ENCODE measurements at places on chromosomes 1 and 21. TPM values are rescaled to one million over a fixed set of nuclear protein-coding genes. Genes with fewer than 3 reads are reported as not detected.

The ZSWIM5 gene
- total RNA-seq: not detected

The TIAM1 gene
- total RNA-seq: 7.8 TPM

The IQGAP3 gene
- 64.1 TPM for total RNA-seq

The DNAJC28 gene
- 1.6 TPM for total RNA-seq

The MFAP2 gene
- total RNA-seq: 16.7 TPM

The COP1 gene
- total RNA-seq: 45.5 TPM

The C4BPA gene
- not detected for total RNA-seq

The RASAL2 gene
- total RNA-seq: 25.4 TPM

The IL20 gene
- 0.25 TPM for total RNA-seq

- DNase-seq: no peak
Observed at GRCh38 chr1:191346381-191346780, 811.9 kb upstream of the RGS18 start.

DNA sequence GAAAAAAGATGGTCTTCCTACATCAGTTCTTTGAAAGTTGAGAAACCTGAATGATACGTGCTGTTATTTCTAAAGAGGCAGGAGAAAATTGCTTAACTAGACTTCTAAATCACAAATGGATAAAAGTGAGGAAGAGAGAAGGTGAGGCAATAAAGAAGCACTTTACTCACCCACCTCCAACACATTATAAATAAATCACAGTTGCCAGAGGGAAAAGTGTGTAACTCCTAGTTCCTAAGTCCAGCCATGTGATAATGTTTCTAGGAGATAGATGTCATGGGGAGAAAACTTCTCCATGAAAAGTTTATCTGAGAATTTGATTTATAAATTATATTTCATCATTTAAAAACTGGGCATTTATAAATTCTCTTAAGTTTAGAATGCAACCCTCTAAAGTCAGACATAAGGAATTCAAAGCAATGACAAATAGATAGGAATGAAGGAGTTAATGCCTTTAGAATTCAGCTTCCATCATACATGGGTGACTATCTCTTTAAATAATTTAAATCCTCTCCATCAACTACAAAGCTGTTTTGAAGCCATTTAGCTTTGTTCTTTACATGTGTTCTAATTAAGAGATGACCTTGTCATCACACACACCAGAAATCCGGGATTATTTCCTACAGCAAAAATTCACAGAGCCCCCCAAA is 60.0 kb downstream of the NRIP1 start:
- DNase-seq: no peak

DNA sequence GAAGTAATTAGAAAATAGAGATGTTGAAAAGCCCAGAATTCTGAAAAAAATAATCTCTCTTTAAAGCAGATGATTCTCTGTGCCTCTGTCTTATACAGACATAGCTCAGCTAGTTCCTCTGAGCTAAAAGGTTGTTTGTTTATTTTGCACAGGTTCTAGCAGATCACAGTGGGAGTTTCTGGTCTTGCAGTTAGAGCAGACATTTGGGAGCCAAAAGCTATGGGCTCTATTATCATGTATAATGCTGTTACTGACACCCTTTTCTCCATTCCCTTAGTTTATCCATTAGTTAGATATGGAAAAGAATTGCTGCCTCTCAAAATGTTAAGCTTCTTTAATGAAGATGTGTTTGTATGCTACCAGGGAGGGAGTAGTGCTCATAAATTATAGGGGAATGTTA is 20.5 kb upstream of the CD55 start:
- DNase-seq: no peak

- no peak for DNase-seq
Observed at GRCh38 chr21:41207401-41208375, 39.7 kb downstream of the BACE2 start.

- DNase-seq: no peak
Observed at GRCh38 chr21:41683815-41684214, 83.0 kb downstream of the RIPK4 start.

DNA sequence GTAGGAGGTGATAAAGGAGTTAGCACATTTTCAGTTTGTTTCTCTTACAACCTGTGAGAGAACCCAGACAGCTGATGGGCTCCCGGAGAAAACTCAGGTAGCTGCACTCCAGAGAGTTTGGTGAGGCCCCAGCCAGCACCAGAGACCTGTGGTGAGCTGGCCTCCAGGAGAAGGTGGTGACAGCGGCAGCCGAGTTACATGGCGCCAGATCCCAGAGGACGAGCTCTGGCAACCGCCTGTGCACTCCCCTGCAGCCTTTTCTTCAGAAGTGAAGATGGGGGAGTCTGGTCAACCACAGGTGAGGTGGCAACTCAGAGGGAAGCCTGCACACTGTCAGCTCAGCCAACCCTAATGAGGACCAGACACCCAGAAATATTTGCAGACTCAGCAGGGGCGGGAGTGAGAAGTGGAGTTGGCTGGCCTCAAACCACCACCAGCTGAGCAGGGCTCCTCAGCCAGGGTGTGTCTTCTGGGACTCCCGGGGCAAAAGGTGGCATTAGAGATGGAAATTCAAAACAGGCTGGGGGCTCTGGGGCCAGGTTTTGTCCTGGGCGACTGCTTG is 209.7 kb downstream of the SETD4 start:
- DNase-seq: no peak

GRCh38 chr21:29299916-29300806 is 1.4 kb downstream of the BACH1 start:
- DNase-seq: peak; percentile 82

DNA sequence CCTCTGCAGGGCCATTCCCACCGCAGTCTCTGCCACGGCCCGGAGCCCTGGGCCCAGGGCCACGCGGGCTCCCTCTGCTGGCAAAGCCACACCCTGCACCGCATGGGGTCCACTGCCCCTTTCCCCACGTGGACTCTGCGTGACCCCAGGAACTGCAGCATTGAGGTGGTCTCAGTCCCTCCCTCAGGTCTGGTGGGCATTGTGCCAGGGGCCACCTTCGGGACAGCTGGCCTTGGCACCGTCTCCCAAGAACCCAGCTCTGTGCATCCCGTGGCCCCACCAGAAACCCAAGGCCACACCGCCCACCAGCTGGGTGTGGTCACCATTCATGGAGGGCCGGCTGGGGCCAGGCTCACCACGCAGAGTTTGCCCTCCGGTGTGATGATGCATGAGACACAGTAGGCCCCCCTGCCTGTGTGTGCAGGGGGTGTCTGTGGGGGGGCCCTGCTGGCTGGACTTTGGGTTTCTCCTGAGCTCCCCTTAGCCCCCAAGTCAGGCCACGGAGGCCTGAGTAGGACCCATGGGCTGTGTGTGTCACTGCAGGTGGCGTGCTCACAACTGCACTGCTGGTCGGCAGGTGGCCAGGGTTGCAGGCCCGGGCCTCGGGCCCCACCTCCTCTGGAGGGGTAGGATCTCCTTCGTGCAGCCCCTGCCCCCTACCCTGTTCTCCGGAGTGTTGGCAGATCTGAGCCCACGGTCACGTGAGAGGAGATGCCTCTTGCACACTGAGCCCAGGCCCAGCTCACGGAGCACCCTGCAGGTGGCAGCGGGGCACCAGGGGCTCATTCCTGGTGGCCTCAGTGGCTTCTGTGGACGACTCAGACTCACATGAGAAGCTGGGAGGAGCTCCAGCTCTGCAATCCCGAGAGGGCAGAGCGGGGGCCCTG is 5.8 kb downstream of the VWA1 start:
- peak; percentile 60 for DNase-seq

- no peak for DNase-seq
Observed at GRCh38 chr1:65830306-65830705, 37.6 kb downstream of the PDE4B start.

DNA sequence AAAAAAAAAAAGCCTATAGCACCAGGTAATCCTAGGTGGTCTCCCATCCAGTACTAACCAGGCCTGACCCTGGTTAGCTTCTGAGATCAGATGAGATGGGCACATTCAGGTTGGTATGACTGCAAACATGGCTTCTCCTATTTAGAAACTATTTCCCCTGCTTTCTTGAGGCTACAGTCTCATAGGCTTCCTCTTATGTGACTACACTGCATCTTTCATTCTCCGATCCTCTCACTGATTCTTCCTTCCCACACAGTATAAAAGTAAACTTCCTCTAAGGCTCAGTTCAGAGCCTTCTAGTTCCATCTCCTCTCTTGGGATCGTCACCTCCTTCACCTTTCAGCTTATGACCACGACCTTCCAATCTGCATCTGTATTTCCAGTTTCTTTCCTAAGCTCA is 30.4 kb upstream of the RNF2 start:
- DNase-seq: no peak

DNA sequence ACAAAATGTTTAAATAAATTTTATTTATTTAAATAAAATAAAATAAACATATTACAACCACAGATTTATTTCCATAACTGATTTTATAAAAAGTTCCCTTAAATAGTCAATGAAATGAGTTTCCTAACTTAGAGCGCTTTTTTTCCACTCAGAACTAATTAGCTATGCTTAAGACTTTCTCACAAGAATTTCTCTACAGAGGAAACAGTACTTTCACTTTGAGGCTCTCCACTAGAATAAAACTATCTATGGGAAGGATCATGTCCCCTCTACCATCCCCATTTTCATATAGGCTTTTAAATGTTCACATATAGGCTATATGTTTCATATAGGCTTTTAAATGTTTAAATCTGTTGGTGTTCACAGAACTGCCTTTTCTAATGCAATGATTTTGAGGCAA is 40.0 kb upstream of the DPH5 start:
- no peak for DNase-seq

DNA sequence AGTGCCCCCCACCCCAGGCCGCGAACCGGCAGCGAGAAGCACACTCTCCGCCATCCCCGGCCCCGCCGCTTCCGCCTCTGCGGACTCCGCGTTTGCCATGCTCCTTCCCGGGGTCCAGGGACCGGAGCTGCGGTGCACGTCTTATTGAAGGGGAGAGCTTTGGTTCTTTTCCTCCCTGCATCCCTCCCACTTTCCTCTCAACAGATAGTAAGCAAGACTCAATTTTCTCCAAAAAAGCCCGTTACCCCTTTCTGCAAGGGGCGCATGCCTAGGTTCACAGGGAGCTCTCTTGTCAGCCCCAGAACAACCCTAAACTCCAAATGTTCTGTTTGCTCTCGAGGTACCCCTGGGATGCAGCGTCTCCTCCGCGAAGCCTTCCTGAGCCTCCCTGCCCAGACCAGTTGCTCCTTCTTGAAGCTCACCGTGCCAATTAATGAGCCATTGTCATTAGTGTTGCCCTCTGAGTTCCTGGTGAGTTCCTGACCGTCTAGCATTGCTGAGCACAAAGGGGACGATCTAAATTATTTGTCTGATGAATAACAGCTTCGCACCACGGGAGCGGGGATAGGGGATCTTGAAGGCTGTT is 8.1 kb downstream of the FOXD3 start:
- DNase-seq: no peak

GRCh38 chr1:228058949-228059633 is 23.4 kb upstream of the ARF1 start:
- DNase-seq: no peak

DNA sequence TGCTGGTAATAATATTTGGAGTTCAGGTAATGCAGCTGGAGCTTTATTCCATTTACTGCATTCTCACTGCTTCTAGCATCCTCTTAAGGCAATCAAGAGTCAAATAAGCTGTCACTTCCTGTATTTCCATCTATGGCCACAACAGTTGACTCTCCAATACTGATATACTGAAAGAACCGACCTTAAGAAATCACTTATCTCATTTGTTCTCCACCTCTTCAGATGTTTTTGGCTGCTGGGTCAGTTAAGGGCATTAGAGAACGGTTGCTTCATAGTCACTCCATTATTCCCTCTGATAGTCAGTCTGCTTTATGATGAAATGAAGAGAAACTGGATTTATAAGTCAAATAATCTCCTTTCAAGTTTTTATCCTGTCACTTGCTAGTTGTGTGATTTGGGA is 14.2 kb upstream of the RGS4 start:
- no peak for DNase-seq

- no peak for DNase-seq
Observed at GRCh38 chr1:88289401-88290102, 394.5 kb upstream of the PKN2 start.

DNA sequence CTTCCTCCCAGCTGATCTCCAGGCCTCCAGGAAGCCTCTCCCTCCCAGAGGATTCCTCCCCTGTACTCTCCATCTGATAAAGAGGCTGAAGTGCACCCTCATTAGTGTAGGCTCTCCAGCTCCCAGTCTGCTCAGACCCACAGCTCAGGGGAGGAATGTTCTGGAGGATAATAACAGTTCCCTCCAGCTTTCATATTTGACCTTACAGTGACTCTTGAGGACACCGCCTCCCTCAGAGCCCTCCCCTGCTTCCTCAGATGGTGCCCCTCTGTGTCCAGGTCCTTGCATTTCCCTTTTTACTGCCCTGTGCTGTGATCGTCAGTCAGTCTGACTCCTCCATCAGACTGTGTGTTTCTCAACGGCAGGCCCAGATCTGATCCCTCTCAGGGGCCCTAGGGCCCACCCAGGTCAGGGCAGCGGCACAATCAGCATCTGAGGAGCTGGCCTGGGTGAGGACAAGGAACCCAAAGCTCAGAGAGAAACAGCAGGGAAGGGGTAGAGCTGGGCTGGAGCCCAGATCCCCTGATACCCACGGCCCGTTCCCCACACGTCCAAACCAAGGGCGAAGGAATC is 1.1 kb upstream of the SHISAL2A start:
- DNase-seq: no peak

GRCh38 chr1:41764656-41765055 is 154.1 kb downstream of the HIVEP3 start:
- no peak for DNase-seq

GRCh38 chr1:182633657-182634281 is 29.6 kb upstream of the RGS16 start:
- DNase-seq: peak; percentile 93

DNA sequence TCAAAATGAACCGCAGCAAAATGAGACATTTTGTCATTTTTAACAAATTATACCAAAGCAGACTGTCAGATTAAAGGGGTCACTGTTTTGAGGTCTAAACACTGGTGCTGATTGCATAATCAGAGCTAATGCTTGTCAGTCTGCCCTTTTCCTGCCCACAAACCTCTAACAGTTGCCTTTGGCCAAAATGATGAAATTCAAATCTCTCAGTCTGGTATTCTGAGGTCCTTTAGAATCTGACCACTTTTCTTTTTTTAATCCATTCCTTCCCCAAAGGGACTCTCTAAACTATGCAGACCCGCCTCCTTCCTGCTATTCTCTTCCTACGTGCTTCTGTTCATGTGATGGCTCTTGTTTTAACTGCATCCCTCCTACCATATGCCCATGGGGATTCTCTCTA is 145.2 kb upstream of the SPATA6 start:
- DNase-seq: no peak
